Effector memory CD4-positive, alpha-beta T cell (primary cell): ENCODE measurements at places on chromosomes 6 and 20.
A peak's percentile ranks its signal among the peaks of the same experiment; 100 is the strongest.

DNA sequence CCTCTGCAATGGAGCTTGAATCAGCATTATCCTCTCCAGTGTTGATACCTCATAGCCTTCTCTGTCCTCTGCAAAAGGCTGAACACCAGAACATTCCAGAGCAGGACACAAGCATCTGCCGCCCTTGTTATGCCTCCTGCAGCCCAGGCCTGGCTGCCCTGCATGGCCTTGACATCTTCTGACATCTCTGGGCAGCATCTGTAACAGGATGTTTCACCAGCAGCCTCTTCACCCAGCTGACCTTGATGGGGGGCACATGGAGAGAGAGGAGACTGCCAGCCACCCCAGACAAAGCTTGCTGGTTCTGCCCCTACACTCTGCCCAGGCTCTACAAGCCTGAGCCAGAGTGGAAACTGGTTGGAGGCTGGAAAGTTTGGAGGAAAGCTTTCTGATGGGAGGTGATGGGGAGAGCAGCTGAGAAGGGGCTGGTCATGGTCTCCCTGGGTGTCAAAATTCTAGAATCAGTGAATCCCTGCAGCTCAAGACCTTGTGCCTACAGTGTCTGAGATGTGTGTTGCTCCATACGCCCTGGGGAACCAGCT lies 145.1 kb downstream of the MRPL14 start:
- H3K4me1 ChIP-seq, result no peaks in the 10 kb centered on the region
- H3K4me3 ChIP-seq, result no peak overlapping the region
- no peaks in the 10 kb centered on the region for H3K36me3 ChIP-seq
- no peaks in the 10 kb centered on the region for H3K27me3 ChIP-seq
- no peak for DNase-seq
- H3K27ac ChIP-seq, result no peak overlapping the region

DNA sequence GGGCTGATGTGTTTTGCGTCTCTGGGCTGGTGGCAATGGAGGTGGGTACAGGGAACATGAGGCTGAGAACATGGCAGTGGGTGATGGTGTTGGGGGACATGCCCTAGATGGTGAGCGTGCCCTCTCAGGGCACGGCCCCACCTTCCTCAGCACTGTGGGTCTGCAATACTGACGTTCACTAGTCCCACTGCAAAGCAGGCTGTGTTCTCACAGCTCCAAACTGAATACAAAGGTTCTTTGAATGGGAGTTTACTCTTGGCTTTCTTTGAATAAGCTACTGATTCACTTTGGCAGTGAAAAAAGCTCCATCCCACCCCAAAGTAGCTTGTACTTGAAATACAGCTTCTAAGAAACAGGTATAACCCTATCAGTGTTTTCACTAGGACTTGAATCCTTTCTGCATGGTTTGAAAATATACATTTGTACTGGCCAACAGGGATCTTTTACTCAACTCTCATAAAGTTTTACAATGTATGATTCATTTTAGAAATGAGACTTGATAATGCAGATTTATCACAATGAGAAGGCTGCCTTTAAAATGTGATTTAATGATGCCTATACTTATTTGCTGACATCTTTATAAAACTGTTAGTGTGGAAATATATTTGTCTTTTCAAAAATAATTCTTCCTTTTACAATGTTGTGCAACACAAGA lies 400.7 kb downstream of the ZFAND3 start:
- no peaks in the 10 kb centered on the region for H3K36me3 ChIP-seq
- H3K4me1 ChIP-seq, result no peaks in the 10 kb centered on the region
- no peak for DNase-seq
- H3K27me3 ChIP-seq, result no peaks in the 10 kb centered on the region

GRCh38 chr20:23349338-23350195 lies 1.0 kb upstream of the NXT1 start:
- peak overlapping the region; percentile 70 for H3K4me3 ChIP-seq
- H3K27ac ChIP-seq, result peak overlapping the region; percentile 99
- peak; percentile 63 for DNase-seq
- H3K36me3 ChIP-seq, result peaks cover 8% of the 10 kb centered on the region

GRCh38 chr6:126373344-126373743 lies 33.4 kb downstream of the CENPW start:
- DNase-seq, result no peak
- no peak overlapping the region for H3K4me3 ChIP-seq
- H3K36me3 ChIP-seq, result no peaks in the 10 kb centered on the region
- H3K4me1 ChIP-seq, result no peaks in the 10 kb centered on the region
- H3K27ac ChIP-seq, result no peak overlapping the region

GRCh38 chr6:158757753-158758090 lies 61.4 kb downstream of the EZR start:
- no peaks in the 10 kb centered on the region for H3K27me3 ChIP-seq
- H3K27ac ChIP-seq, result no peak overlapping the region
- no peak overlapping the region for H3K4me3 ChIP-seq
- peaks cover 26% of the 10 kb centered on the region for H3K36me3 ChIP-seq
- no peak for DNase-seq

- H3K4me1 ChIP-seq, result no peaks in the 10 kb centered on the region
- H3K4me3 ChIP-seq, result no peak overlapping the region
- H3K36me3 ChIP-seq, result no peaks in the 10 kb centered on the region
- no peak for DNase-seq
These were observed 272.0 kb downstream of the ZNF217 start for GRCh38 chr20:53321596-53321995.

DNA sequence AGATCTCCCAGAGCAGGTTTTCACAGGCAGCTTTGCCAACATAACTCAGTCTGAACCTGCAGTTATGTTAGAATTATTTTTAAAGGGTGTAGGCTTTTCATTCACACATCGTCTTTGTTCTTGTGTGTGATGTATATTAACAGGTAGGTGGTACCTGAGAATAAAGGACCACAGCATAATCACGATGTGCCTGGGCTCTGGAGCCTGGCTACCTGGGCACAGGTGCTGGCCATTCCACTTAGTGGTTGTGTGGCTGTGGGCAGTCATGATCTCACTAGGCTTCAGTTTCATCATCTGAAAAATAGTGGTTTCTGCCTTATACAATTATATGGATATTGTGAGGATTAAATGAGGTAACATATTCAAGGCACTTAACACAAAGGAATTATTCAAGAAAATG lies 6.4 kb downstream of the CD109 start:
- no peaks in the 10 kb centered on the region for H3K36me3 ChIP-seq
- DNase-seq, result no peak
- H3K4me1 ChIP-seq, result no peaks in the 10 kb centered on the region
- H3K4me3 ChIP-seq, result no peak overlapping the region
- no peaks in the 10 kb centered on the region for H3K27me3 ChIP-seq

GRCh38 chr6:28802417-28803336 lies 121.1 kb downstream of the TRIM27 start:
- no peak overlapping the region for H3K27ac ChIP-seq
- H3K4me1 ChIP-seq, result no peaks in the 10 kb centered on the region
- DNase-seq, result no peak
- no peak overlapping the region for H3K4me3 ChIP-seq

GRCh38 chr6:52360601-52361413 lies 1.1 kb upstream of the PAQR8 start:
- no peak for DNase-seq
- H3K27ac ChIP-seq, result peak overlapping the region; percentile 93
- H3K27me3 ChIP-seq, result no peaks in the 10 kb centered on the region
- peaks cover 12% of the 10 kb centered on the region for H3K4me1 ChIP-seq
- H3K4me3 ChIP-seq, result no peak overlapping the region

DNA sequence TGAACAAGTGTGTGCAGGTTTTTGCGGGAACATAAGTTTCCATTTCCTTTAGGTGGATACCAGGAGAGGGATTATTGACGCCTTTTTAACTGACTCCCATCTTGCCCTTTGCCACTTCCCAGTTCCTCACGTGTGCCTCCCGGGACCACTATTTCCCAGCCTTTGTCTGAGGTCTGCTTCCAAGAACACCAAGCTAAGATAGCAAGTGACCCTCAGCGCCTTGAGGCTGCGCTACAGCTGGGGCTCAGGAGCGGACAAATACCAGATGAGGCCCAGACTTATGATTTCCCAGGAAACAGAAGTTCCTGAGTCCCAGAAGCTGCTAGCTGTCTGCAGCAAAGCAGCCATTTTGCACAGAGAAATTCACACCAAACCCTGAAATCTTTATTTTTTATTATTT lies 216.7 kb downstream of the SYNDIG1 start:
- no peaks in the 10 kb centered on the region for H3K4me1 ChIP-seq
- no peak for DNase-seq
- no peaks in the 10 kb centered on the region for H3K27me3 ChIP-seq
- H3K4me3 ChIP-seq, result no peak overlapping the region
- no peak overlapping the region for H3K27ac ChIP-seq

DNA sequence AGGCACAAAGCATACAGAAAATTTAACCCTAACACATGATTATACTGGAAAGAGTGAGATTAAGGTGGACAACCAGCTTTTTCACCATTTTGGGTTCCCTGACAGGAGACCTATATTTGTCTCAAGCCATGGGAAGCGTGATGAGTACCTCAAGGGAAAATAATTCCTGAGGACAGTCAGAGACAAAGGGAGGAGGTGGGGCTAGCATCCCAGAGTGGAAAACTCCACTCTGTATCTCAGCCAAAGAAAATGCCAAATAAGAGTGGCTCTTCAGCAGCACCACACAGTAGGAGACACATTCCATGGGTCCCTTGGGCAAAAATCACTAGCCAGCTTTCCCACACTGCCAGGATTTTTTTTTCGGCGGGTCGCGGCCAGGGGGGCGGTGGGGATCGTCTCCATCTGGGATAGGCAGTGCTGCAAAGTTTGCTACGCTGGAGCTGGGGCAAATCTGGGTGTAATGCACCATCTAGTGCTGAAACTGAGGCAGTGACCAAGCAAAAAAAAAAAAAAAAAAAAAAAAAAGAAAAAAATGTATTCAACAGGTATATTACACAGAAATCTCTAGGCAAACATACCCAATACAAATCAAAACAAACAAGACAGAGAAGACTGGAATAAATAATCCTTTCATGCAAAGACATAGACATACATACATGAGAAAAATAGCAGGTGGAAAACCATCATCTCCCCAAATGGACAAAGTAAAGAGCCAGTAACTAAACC lies 77.3 kb upstream of the SLC35F1 start:
- no peak for DNase-seq
- no peaks in the 10 kb centered on the region for H3K27me3 ChIP-seq
- H3K4me3 ChIP-seq, result no peak overlapping the region

GRCh38 chr6:85537055-85537494 lies 56.6 kb downstream of the SNX14 start:
- no peaks in the 10 kb centered on the region for H3K27me3 ChIP-seq
- no peaks in the 10 kb centered on the region for H3K4me1 ChIP-seq
- no peak overlapping the region for H3K27ac ChIP-seq
- peaks cover 17% of the 10 kb centered on the region for H3K36me3 ChIP-seq
- DNase-seq, result no peak
- no peak overlapping the region for H3K4me3 ChIP-seq

DNA sequence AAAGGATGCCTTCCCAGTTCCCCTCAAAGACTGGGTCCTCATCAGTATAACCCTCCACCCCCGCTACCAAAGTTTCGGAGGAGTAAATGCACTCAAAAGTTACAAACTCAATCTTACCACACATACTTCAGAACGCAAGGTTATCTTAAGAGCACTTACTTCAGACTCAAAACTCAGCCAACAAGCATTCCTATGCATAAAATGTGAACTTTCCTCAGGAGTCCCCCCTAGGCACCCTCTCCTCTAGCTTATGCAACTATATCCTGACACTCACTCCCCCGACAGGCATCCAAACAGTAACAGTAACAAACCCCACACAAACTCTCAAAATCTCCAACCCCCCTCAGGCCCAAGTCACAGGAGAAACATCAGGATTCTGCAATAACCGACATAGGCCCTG lies 11.1 kb upstream of the ADTRP start:
- DNase-seq, result no peak
- no peak overlapping the region for H3K27ac ChIP-seq
- no peak overlapping the region for H3K4me3 ChIP-seq
- H3K4me1 ChIP-seq, result peaks cover 5% of the 10 kb centered on the region
- H3K27me3 ChIP-seq, result no peaks in the 10 kb centered on the region
- no peaks in the 10 kb centered on the region for H3K36me3 ChIP-seq

DNA sequence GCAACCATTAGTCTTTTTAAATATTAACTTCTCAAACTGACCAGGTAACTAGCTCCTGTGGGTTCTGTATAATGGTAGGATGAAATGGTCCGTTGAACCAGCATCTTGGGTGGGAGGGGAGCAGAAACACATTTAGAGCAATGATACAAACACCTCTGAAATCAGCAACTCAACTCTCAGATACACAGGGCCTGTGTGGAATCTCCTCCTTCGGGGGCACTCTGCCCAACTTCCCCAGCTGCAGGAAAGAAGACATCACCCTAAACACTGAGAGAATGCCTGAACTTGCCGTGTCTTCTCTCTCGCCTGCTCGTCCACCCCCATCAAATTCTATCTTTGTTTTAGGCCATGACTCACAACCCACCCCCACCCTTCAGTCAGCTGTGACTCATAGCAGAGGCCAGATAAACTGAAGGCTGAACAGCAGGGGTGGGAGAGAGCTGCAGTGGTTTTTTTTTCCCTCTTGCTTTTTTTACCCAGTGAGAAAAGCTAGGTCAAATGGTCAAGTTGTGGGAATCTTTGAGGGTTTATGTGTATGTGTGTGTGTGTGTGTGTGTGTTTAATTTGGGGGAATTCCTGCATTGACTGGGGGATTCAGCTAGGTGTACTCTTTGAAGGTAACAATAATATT lies 593.4 kb upstream of the JAG1 start:
- no peaks in the 10 kb centered on the region for H3K4me1 ChIP-seq
- no peak overlapping the region for H3K4me3 ChIP-seq
- DNase-seq, result no peak
- no peaks in the 10 kb centered on the region for H3K36me3 ChIP-seq
